ENCODE measurements at places on chromosomes 6 and 20.

- DNase-seq: no peak
These were observed 69.0 kb upstream of the BACH2 start for GRCh38 chr6:90365565-90366219.

- peak; percentile 50 for DNase-seq
These were observed 12.7 kb upstream of the PRELID3B start for GRCh38 chr20:59055302-59055701.

- DNase-seq: no peak
These were observed 43.6 kb upstream of the FAM50B start for GRCh38 chr6:3805448-3806123.

DNA sequence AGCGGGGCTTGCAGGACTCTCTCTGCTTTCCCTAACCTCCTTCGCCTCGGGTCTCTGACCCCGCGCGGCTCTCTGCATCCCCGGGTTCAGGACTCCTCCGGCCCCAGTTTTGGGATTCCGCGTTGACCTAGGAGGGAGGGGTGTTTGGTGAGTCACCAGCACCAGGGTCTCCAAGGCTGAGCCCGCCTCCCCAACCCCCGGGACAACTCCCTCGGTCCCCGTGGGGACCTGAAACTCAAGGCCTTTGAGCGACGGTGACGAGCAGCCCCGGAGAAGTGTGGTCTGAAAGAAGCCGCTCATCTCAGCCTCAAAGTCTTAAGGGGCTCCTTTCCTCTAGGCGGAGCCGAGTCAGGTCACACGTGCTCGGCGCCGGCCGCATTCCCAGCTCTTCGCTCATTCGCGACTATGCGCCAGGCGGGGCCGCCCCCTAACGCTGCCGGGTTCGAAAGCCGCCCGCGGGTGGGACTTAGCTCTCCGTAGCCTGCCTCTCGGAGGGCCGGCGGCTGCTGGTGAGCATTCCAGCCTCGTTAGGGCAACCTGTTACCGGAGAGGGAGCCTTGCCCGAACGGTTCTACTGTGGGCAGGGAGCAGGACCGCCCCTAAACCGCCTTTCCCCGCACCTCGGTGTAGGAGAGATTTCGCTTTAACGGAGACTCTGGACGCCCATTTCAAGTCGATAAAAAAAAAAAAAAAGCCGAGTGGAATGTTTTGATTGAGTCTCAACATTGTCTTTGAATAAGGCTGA is 3.0 kb upstream of the PRDM13 start:
- no peak for DNase-seq

- no peak for DNase-seq
These were observed 21.2 kb downstream of the TGM2 start for GRCh38 chr20:38143646-38144554.

DNA sequence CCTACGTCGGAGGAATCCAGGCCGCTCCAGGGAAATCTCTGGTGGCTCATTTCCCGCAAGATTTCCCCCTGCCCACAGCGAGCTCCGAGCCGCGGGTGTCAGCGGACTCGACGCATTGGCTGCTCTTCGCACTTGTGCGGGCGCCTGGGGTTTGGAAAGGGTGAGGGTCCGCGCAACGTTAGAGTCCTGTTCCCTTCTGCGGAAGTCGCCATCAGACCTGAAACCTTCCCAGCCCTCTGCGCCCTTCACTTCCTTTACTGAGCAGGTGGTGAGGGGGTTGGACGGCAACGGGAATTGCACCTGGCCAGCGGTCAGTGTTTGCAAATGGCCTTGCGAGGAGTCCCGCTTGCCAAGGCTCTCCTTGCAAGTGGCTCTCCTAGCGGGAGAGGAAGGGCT is 8.4 kb downstream of the PAX1 start:
- no peak for DNase-seq
